Fibroblast of mammary gland (primary cell): ENCODE measurements at places on chromosomes 7 and 10.

DNA sequence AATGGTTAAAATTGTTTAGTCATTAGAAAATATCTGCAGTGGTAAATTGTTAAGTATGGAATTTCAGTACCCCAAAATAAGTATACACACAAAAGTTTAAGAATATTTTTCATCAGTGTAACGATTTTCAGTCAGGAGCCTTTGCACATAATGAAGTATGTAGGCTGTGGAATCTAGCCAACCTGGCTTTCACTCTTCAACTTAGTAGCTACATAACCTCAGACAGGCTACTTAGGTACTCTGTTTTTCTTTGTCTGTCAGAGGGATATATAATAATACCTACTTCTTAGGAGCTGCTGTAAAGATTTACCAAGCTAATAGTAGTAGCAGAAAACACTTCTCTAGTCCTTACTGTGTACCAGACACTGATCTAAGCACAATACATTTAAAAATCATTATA lies 137.5 kb downstream of the ZEB1 start:
- DNase-seq, result no peak

GRCh38 chr10:6926971-6927370 lies 346.9 kb upstream of the PRKCQ start:
- DNase-seq, result no peak

GRCh38 chr10:80739963-80740715 lies 202.4 kb downstream of the SH2D4B start:
- DNase-seq, result no peak

DNA sequence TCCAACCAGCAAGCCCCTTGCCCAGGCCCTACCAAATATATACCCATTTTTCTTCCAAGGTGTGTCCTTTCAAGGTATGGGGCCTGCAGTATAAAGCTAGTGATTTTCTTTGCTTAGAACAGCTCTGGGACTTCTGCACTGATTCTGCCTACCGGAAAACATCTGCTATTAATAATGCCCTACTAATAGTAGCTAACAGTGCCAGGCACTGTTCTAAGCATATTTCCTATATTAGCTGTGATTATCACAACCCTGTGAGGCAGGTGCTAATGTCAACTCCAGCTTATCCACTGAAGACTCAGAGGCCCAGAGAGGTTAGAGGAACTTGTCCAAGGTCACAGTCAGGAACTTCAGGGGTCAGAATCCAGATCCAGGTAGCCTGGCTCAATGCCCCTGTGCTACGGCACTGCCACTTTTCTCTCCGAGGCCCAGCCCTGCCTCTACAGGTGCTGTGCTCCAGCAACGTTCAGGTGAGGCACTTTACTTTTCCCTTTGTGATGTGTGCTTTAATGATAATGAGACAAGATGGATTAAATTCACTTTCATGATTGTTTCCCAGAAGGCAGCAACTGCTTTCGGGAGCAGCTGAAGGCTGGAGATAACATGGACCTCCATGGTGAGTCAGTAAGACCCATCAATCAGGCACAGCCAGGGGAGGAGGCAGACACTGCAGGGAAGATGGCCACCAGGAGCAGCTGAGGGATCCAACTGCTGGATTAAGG lies 26.7 kb downstream of the TAS2R41 start:
- no peak for DNase-seq

GRCh38 chr10:84329196-84329611 lies 815 bp downstream of the CCSER2 start:
- DNase-seq, result peak; percentile 51

DNA sequence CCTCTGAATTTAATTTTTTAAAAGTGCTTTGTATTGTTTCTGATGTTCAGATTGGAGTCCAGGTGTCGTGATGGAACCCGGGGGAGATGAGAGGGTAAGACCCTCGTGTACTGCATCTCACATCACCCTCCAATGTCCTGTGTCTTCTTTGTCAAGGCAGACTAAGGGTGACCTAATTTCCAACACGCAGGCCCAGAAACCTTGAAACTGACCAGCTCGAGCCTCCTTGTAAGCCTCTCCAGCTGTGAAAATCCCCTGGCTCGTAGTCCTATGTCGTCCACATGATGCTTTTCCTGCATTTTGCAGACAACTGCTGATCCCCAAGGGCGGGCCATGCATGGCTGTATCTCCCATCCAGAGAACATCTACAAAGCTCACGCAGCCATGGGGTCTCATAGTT lies 220.2 kb downstream of the ARHGAP12 start:
- no peak for DNase-seq

DNA sequence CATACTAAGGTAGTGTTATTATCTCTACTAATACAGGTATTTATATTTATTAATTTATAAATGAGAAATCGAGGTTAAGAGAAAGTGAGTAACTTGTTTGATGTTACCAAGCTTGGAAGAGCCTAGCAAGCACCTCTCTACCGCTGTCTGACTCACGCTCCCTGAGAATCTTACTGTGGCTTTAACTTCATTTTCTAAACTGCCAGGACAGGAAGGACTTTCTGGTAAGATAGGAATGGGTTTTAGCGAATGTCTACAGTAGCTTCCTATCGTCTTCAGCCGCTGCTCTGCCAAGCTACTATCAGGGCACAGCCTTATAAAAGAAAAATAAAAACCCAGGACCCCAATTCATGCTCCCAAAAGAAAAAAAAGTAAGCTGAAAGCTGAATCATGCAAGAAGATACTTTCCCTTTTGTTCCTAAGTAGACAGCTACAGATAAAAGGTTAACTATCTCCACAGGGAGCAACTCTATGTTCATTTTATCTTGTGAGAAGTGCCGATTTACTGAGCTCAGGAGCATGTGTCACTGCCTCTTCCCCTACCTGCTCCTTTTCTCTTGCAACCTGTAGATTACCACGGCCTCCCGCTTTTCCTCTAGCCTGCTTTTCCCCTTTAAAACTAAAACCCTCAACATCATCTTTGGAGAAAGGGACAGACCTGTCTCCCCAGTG lies 60.2 kb downstream of the THNSL1 start:
- no peak for DNase-seq

DNA sequence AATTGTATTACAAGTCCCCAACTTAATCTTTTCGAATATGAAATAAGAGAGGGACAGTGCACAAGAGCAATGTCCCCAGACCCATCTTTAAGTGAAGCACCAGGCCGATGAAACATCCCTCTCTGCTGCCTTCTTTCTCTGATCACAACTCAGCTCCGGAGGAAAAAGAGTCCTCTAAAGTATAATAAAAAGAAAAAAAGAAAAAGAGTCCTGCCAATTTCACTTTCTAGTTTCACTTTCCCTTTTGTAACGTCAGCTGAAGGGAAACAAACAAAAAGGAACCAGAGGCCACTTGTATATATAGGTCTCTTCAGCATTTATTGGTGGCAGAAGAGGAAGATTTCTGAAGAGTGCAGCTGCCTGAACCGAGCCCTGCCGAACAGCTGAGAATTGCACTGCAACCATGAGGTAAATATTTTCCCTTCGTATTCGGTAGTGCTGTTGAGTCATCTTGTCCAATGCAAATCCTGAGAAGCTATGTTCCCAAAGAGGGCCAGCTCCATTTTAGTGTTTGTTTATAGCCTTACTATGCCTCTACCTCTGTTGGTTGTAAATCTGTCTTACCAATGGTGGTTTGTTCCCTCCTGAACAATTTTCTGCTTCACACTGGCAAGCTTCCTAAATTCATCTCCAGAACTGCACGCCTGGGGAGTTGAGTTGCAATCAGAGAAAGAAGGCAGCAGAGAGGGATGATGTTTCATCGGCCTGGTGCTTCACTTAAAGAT lies at the start of gene IFIT2:
TSS of gene IFIT2 (plus strand) at position 326 of the 725 bp plus-strand sequence. CDS start at position 404, 78 bp downstream.
- DNase-seq, result peak; percentile 78

- no peak for DNase-seq
Observed at GRCh38 chr7:67866812-67867211, 870.2 kb downstream of the TYW1 start.
